ENCODE measurements at places on chromosomes 3 and 15. TPM values are rescaled to one million over a fixed set of nuclear protein-coding genes. Genes with fewer than 3 reads are reported as not detected.

The KATNBL1 gene
- 85.6 TPM for polyA plus RNA-seq

The CYP1A1 gene
- polyA plus RNA-seq, result not detected

The CHRM5 gene
- 0.14 TPM for polyA plus RNA-seq

The GPR62 gene
- polyA plus RNA-seq, result 0.32 TPM

The ACKR2 gene
- 1.2 TPM for polyA plus RNA-seq

The AMIGO3 gene
- polyA plus RNA-seq, result 1.5 TPM

The ANKRD34C gene
- polyA plus RNA-seq, result 0.09 TPM

The GP9 gene
- 0.33 TPM for polyA plus RNA-seq

The LARP6 gene
- 18.1 TPM for polyA plus RNA-seq

The RLBP1 gene
- polyA plus RNA-seq, result not detected

The DCP1A gene
- polyA plus RNA-seq, result 35.0 TPM

The IMPG2 gene
- 0.70 TPM for polyA plus RNA-seq

The FBXO40 gene
- polyA plus RNA-seq, result not detected

The CX3CR1 gene
- polyA plus RNA-seq, result 4.9 TPM

The DNAJA4 gene
- polyA plus RNA-seq, result 28.4 TPM

The HRH1 gene
- polyA plus RNA-seq, result 3.3 TPM

The LRRC31 gene
- polyA plus RNA-seq, result 0.21 TPM

The CFAP91 gene
- 21.0 TPM for polyA plus RNA-seq

The SLC9C1 gene
- 0.72 TPM for polyA plus RNA-seq

The TRPM1 gene
- 0.67 TPM for polyA plus RNA-seq

The TM6SF1 gene
- polyA plus RNA-seq, result 2.0 TPM

The GOLGA8Q gene
- 0.89 TPM for polyA plus RNA-seq

The CHP1 gene
- 40.7 TPM for polyA plus RNA-seq

The AMT gene
- 32.8 TPM for polyA plus RNA-seq

The PLA2G4D gene
- polyA plus RNA-seq, result 0.04 TPM

The OSBPL10 gene
- 20.7 TPM for polyA plus RNA-seq

The SKOR1 gene
- polyA plus RNA-seq, result 0.56 TPM

The GPR149 gene
- 0.55 TPM for polyA plus RNA-seq

The OR4M2 gene
- not detected for polyA plus RNA-seq

The CCR9 gene
- not detected for polyA plus RNA-seq

The A4GNT gene
- 1.5 TPM for polyA plus RNA-seq

The CYP1A2 gene
- 0.20 TPM for polyA plus RNA-seq

The QTRT2 gene
- polyA plus RNA-seq, result 28.6 TPM

The EID1 gene
- polyA plus RNA-seq, result 311 TPM

The ABI3BP gene
- 37.5 TPM for polyA plus RNA-seq

Data from left renal pelvis (tissue), 4 donors.